Activated T-helper 17 cell treated with anti-CD3 and anti-CD28 coated beads, Interleukin-2, amount 50 U/mL, for 72 hours (primary cell): ENCODE measurements at places on chromosomes 2 and 18. TPM values are rescaled to one million over a fixed set of nuclear protein-coding genes. Genes with fewer than 3 reads are reported as not detected.

Gene KCNIP3
- total RNA-seq, result not detected

DNA sequence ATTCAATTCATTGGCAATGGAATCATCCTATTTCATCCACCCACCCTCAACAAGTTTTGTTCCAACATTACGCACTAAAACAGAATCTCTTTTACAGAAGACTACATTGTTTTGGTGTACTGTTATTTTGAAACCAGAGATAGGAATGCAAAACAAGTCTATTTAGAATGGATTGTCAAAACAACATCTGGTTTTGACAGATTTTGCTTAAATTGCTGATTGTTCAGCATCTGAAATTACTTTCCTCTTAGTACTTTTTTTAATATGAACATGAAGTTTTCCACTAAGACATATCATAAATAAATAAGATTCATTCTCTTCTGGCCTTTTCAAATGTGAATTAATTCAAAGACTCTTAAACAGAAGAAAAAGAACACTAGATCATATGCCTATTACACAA is 323.9 kb upstream of the TFPI start:
- no peak overlapping the region for H3K4me3 ChIP-seq
- H3K4me1 ChIP-seq, result no peaks in the 10 kb centered on the region
- H3K36me3 ChIP-seq, result no peaks in the 10 kb centered on the region
- peaks cover 2% of the 10 kb centered on the region for H3K27me3 ChIP-seq

- no peak overlapping the region for H3K27ac ChIP-seq
- H3K36me3 ChIP-seq, result no peaks in the 10 kb centered on the region
- H3K4me3 ChIP-seq, result no peak overlapping the region
- ATAC-seq, result no peak
- H3K4me1 ChIP-seq, result no peaks in the 10 kb centered on the region
These were observed 261.4 kb downstream of the CYP26B1 start for GRCh38 chr2:71886241-71886640.

DNA sequence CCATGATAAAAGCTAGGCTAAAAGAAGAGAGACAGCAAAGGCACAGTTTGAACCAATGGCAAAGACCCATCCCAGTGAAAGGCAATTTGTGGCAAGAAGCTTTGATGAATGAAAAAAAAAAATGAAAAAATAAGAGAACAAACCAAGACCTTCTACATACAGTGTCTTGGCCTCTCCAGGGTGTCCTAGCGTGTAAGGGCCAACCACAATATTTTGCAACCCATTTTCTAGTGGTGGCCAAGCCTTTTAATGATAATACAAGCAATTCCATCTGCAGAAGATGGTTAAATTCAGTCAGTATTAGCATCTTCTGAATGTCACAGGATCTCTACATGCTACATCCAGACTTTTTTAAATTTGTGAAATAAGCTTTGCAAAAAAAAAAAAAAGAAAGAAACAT is 270.4 kb downstream of the LRATD1 start:
- peaks cover 3% of the 10 kb centered on the region for H3K27me3 ChIP-seq
- no peak overlapping the region for H3K27ac ChIP-seq
- ATAC-seq, result no peak

DNA sequence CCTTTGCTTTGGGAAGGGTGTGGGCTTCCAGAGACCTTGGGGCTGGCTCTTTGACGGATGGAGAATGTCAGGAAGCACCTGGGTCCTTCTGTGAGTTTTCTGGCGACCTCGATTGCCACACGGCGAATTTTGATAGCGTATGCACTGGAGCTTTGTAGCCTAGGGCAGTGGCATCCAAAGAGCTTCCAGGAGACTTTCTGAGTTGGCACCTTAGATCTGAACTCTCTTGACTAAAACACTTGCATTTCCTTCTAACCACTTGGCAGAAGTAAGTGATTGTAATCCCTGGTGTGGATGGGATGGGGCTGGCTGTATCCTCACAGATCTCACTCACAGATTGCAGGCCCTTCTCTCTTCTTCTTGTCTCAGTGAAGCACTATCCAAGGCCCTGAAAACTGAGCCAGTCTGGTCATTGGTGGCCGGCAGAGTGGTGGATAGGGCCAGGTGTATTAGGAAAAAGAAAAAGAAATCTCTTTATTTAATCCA is 7.8 kb downstream of the RNF144A start:
- H3K4me1 ChIP-seq, result peaks cover 46% of the 10 kb centered on the region
- no peaks in the 10 kb centered on the region for H3K27me3 ChIP-seq
- peaks cover 18% of the 10 kb centered on the region for H3K36me3 ChIP-seq
- H3K27ac ChIP-seq, result no peak overlapping the region
- no peak overlapping the region for H3K4me3 ChIP-seq
- no peak for ATAC-seq

DNA sequence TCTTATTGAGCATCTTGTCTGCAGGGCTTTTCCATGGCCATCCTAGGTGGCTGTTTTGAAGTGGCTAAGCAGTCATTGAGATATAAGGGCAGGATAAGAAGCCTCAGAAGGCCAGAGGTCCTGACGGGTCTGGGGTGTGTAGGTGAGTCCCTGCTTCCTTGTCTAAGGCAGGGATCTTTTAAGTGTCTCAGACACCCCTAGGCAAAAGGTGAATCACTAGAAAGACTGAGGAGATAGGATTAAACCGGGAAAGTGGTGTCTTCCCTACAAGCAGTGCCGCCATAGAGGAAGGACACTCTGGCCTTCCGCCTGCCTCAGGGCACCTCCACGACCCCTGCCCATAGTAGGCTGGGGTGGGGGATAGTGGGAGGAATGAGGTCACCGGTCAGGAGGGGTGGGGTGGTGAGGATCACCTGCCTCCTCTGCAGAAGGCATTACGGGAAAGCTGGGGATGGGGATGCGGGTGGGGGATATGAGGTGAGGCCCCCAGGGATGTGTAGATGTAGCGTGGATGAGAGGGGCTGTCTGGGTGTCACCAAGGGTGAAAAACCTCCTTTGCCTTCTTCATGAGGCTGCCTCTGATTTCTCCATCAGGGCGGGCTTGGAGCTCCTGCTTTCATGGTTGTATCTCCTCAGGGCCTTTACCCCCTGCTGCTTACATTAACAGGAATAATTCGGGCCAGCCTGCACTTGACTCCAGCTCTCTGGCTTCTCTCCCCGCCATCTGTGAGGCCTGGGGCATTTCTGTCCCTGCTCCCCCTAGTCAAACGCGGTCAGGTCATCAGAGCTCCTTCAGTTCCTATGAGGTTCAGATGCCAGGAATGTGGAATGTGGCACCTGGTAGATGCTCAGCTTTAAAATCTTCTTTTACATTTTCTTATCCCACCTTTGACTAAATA is 244.0 kb downstream of the DYSF start:
- H3K27me3 ChIP-seq, result peaks cover 4% of the 10 kb centered on the region
- H3K4me1 ChIP-seq, result no peaks in the 10 kb centered on the region
- no peaks in the 10 kb centered on the region for H3K36me3 ChIP-seq
- H3K27ac ChIP-seq, result no peak overlapping the region
- no peak overlapping the region for H3K4me3 ChIP-seq
